DMS79 (cell line): ENCODE measurements at places on chromosomes 12 and 14.

- no peak for DNase-seq
Observed at GRCh38 chr14:22606380-22606779, 8.3 kb downstream of the ABHD4 start.

GRCh38 chr12:103482365-103482764 lies 13.4 kb downstream of the C12orf42 start:
- DNase-seq = no peak

DNA sequence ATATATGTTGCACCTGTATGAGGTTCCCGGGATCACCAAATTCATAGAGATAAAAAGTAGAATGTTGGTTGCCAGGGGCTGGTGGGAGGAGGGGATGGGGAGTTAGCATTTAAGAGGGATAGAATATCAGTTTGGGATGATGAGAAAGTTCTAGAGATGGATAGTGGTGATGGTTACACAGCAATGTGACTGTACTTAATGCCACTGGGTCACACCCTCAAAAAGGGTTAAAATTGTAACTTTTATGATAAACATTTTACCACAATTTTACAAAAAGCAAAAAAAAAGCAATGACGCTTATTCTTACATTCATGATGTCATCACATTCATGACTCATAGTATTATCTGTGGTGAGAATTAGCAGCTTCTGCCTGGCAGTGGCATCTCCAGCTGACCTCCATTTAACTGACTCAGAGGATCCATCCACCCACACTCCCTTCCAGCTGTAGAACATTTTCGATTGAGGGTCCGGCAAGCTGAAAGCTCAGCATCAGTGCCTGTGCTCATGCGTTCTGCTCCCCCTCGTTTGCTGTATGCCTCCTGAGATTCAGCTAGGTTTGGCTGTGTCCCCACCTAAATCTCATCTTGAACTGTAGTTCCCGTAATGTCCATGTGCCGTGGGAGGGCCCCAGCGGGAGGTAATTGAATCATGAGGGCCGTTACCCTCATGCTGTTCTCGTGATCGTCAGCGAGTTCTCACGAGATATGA lies 64.8 kb upstream of the TMEM260 start:
- DNase-seq = no peak

DNA sequence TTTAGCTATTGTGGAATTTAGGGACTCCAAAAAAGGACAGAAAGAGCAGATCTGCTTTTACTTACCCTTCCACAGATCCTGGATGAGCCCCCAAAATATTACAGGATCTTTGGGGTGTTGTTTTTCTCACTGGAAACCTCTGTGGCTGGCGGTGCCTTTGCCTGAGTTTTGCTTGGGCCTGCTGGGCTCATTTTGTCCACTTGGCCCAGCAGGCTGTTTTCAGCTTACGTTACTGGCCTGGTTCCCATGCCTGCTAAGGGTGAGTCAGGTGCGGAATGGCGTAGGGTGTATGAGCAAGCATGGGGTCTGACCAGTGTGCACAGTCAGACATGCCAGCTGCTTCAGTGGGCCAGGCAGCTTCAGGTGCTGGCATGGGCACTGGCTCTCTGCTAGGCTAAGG lies 45.8 kb downstream of the HSD17B6 start:
- DNase-seq = no peak

DNA sequence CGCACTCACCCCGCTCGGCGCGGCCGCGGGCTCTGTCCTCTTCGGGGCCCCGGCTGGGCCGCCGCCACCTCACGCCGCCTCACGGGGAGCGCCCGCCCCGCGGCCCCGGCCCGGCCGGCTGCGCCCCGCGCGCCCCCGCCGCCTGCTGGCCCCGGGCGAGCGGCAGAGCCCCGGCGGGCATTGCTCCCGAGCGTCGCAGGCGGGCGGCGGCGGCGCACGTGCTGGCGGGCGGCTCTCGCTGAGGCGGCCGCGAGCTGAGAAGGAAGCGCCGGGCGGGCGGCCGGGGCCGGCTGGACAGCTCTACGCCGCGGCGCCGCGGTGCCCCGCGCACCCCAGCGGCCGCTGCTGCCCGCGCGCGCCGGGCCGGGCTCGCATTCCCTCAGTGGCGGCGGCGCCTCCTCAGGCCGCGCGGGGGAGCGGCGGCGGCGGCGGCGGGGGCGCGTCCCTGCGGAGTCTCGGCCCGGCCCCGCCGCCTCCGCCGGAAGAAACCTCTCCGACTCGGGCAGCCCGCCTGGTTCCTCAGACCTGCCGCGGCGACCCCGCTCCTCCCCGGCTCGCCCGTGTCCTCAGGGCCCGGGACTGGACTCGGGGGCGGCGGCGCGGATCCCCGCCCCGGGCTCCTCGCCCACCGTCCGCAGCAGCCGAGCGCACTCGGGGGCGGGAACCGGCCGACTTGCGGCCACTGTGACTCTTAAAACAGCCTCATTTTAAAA lies at the start of gene PITPNM2:
Gene PITPNM2, minus strand, starts transcription at position 347 of the 713 bp plus-strand sequence. CDS start 116,500 bp downstream, outside the sequence.
- DNase-seq = peak; percentile 14

DNA sequence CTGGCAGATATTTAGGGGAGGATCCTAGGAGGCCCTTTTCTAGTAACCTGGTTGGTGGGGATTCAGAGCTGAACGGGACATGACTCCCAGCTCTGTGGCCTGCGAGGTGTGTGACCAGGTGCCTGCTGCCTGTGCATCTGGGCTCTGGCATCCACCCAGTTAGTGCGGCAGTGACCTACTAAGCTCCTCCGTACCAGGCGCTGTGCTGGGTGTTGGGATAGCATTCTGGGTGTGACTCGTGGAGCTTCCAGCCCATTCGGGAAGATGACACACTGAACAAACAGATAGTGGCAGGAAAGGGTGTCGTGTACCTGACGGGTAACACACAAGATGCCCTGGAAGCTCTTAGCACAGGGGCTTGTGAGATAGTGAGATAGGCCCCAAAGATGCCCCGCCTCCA lies 80.9 kb downstream of the ACACB start:
- no peak for DNase-seq

- no peak for DNase-seq
Observed at GRCh38 chr12:67364228-67364627, 95.1 kb downstream of the CAND1 start.

DNA sequence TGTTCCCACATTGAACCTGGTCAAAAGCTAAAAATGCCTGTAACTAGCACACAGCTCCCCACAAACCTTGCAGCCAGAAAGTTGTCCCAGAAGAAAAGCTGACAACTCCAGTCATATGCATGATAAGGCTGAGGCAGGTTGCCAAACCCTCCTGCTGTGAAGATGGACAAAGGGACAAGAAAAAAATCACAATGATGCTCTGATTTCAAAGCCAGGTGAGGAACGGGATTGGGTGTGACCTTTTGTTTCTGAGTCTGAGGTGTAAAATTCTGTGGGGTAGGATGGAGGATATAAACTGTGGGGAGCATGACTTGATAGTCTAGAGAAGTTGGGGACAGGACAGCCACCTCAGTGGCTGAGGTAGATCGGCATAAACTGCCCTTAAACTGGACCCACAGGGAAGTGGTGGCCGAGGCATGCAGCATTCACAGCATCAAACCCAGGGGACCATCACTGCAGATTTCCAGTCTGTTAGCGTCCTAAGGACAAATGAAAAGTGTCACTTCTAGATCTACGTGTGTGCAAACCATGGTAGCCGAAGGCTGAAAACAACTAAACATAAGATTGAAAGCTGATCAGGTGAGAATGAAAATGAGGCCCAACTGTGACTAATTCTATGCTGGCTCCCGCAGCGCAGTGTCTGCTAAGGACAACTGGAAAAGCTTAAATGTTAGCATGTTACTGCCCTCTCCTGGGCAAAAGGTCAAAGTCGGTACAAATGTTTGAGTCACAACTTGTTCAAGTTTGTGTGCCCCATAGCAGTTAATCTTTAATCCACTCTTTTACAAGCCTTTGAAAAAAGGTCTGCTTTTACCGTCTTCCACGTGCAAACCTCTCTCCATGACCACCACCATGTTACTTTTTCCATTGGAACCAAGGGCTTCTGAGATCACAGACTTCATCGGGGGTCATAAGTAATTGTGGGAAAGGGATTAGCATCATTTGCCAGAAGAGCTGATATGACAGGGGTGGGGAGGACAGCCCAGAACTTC lies 39.8 kb downstream of the GRIN2B start:
- DNase-seq = peak; percentile 8

DNA sequence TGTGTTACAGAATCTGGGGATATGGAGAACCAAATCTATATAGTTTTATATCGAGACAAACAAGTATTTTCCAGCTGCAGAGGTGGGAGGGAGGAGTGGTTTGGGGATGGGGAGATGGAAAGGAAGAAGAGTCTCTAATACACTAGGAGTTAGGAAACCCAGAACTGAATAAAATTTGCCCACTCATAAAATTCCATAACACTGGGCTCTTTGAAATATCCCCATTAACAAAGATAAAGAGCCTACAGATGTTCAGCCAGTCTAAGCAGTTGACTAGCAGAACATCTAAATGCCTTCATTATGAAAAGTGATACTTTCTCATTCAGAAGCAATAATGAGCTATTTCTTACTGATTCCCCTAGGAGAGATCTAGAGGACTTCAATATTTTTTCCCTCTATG lies 151.7 kb upstream of the GZMB start:
- DNase-seq = no peak

GRCh38 chr12:114711689-114712152 lies 27.7 kb upstream of the TBX3 start:
- DNase-seq = no peak

DNA sequence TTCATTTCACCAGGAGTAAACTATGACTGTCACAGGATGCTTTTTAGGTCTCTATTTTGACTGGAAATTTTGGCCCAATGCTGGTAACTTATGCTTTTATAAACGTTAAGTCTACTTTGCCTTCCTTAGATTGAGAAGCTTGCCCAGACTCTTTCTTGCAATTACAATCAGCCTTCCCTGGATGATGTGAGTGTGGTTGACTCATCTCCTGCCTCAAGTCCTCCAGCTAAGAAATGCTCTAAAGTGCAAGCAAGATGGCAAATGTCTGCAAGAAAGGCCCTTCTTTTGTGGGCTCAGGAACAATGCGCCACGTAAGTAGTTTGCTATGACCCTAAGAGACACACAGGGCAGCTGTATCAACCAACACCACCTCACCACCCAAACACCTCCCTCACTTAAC lies 96.9 kb downstream of the SYNE2 start:
- no peak for DNase-seq

GRCh38 chr12:80222261-80222660 lies 122.9 kb downstream of the OTOGL start:
- DNase-seq = no peak

GRCh38 chr12:31965090-31965489 lies 5.9 kb downstream of the RESF1 start:
- DNase-seq = no peak

DNA sequence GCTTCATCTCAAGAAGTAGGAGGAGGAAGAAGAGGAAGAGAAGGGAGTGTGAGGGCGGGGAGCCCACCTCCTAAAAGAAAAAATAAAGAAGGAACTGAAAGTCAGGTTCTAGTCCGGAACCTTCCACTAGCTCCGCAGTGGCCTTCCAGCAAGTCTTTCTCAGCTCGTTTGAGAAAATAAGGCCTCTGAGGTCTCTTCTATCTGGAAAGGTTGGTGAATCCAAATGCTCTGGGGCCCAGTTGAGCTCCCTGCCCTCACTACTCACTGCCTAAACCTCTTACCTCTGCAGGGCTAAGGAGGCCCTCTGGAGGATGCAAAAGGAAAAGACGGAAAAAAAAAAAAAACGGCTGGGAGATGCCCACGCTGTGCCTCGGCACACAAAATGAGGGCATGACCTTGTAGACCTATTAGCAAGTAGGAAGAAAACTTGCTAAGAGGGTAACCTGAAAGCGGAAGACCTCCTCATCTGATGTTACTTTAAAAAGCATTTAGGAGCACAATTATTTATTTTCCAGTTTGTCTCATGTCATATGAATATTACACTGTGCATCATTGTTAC lies 35.9 kb downstream of the FBLN5 start:
- DNase-seq = peak; percentile 51

DNA sequence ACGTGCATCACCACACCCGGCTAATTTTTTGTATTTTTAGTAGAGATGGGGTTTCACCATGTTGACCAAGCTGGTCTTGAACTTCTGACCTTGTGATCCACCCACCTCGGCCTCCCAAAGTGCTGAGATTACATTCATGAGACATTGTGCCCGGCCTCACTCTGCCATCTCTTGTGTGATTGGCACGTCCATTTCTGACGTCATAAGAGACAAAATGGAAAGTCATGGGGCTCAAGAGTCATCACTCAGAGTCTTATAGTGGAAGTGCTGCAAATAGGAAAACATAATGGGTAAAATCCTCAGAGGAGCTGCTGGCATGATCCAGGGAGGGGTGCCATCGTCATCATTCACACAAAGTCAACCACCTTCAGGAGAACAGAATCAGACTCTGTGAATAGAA lies 54.2 kb upstream of the GPATCH2L start:
- DNase-seq = no peak

GRCh38 chr12:123153906-123154305 lies 3.0 kb upstream of the PITPNM2 start:
- DNase-seq = no peak

DNA sequence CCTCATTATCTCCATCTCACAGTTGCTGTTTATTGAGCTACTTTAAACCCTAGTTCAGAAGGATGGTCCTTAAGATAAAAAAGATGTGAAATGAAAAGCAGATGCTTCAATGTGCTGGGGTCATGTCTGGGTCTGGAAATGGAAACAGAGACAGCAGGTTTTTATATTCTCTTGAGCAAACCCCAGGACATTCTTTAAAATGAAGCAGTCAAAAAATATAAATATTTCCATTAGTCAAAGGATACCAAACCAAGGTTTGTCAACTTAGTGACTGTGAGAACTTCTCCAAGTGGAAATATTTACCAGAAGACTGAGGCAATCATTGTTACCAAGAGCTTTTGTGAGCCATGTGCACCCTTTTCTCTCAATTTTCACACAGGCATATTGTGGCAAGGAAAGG lies 102.5 kb upstream of the DIO2 start:
- no peak for DNase-seq

DNA sequence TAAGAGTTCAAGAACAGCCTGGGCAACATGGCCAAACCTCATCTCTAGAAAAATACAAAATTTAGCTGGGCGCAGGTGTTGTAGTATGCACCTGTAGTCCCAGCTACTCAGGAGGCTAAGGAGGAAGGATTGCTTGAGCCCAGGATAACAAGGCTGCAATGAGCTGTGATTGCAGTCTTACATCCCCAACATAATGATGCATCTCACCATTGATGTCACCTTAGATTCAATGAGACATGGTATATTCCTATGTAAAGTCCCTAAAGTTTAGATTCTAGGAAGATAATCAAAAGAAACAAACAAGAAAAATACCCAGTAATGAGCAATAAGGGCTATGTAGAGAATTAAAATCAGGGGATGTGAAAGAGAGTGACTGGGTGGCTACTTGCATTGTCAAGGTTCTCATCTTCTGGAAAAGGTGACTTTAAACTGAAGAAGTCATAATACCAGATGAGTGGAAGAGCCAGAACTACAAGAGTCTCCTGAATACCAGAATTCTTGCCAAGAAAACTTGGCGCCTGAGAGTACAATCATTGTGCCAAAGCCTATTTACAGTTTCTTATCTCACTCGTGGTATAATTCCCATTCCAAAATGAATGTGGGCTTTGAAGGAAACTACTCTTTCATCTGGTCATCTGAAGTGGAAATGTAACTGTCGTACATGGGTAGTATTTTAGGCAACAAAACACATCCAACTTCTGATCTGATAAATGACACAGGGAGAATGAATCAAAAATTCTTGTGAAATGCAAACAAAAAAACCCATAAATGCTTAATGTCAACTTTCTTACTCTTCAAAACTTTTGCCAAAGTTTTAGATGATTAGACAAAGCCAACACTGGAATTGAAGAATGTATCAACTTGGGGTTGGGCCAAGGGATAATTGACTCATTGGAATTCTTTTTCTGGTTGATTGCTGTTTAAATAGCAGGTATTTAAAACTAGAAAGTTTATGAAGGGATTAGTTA lies 81.1 kb upstream of the ST8SIA1 start:
- peak; percentile 61 for DNase-seq
